Stimulated activated CD8-positive, alpha-beta memory T cell treated with anti-CD3 and anti-CD28 coated beads, Interleukin-12 subunit alpha, Interleukin-12 subunit beta, amount 100 ng/mL, for 1 hour (primary cell): ENCODE measurements at places on chromosomes 1 and 21.

GRCh38 chr21:42579456-42580075, 65.9 kb downstream of the SLC37A1 start:
- DNase-seq: no peak

DNA sequence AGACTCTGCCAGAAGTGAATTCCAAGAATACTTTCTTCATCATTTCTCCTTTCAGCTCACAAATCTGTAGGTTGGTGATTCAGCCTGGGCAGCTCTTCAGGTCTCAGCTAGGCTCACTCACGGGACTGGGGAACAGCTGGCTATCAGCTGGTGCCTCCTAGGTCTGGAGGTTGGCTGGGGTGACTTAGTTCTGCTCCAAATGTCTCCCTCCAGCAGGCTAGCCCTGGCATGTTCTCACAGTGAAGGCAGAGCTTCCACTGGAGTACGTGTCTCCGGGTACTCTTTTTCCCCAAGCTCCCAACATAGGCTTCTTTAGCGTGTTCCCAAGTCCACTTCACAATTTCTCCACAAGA, 12.5 kb upstream of the VAMP4 start:
- no peak for DNase-seq

DNA sequence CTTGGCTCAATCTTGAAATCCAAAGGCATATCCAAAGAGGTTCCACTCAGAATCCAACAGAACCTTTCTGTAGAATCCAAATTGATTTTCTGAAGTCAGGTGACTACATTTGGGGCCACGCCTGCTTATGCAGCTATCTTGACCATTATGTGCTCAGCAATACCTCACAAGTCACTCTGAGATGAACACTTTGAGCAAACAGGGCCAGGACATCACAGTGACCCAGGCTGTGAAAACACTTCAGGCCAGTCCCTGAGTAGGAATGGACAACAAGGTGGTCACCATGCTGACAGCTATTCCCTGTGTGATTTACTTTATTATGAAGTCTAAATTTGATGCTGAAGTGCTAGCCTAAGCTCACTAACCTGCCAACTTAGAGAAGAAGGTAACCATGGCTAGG, at the start of gene AKNAD1:
Gene AKNAD1, minus strand, starts transcription at position 101 of the 400 bp plus-strand sequence. CDS start 4,430 bp downstream, outside the sequence.
- DNase-seq: no peak

DNA sequence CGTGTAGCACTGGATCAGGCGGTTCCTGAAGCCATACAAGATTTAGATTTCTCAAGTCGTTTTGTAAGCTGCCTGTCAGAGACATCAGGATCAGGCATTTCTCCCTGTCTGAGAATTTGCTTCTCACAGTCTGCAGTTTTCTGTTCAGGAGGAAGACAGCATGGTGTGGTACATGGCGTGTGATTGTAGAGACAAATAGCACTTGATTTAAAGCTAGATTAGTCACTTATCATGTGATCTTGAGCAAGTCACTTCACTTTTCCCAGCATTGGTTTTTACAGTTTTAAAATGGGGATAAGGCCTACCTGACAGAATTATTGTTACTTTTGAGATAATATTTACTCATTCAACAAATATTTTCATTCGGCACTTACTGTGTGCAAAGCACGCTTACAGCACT, 63.3 kb downstream of the AK4 start:
- no peak for DNase-seq

- no peak for DNase-seq
These were observed 111.1 kb upstream of the COL6A1 start for GRCh38 chr21:45870421-45870820.

DNA sequence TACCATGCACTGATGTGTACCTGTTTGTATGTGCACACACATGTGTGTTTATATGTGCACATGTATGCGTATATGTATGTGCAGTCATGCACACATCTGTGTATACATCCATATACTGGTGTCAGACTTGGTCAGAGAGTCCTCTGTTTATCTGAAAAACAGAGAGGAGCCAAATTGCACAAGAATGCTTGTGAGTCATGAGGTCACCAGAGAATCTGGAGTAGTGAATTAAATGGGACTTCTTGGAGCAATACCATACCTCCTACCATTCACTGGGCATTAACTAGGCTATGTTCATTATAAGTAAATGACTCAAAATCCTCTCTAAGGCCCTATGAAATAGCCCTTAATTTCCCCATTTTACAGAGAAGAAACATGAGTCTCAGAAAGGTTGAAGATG, 272.1 kb upstream of the C1orf87 start:
- no peak for DNase-seq

- DNase-seq: peak; percentile 62
These were observed 7.0 kb downstream of the EFNA3 start for GRCh38 chr1:155085504-155086127.

- DNase-seq: no peak
These were observed 22.3 kb upstream of the KLHDC7A start for GRCh38 chr1:18458133-18459092.

DNA sequence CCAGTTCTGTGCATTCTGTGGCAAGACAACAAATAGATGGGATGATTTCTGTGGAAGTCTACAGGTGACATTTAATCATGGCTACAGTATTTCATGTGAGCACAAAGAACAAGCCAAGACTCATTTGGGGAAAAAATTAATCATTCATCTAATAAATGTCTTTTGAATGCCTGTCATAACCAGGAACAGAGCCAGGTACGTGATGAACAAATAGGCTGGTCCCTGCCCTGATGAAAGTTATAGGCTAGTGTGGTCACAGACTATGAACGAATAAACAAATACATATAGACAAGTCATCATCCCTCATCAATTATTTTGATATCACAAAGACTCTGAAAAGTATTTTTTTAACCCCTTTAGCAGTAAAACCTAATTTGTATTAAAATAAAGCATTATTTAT, 226.4 kb upstream of the RRP15 start:
- DNase-seq: no peak

DNA sequence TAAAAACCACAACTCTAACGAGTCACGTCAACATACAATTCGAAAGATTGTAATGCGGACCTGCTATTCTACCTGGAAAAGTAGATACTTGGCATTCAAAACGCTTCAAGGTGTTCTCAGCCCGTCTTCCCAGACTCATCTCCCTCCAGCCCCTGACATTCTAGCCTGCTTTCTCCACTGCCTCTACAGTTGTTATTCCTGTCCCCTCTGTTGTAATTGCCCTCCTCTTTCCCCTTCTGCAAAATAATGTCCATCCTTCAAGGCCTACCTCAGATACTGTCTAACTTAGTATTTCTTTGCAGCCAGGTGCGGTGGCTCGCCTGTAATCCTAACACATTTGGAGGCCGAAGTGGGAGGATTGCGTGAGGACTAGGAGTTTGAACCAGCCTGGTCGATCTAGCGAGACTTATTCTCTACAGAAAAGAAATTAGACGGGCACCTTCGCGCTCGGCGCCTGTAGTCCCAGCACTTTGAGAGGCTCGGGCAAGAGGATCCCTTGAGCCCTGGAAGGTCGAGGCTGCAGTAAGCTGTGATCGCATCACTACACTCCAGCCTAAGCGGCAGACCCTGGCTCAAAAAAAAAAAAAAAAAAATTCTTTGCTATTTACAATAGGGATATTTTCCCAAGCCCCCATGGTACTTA, 756 bp upstream of the RBM34 start:
- no peak for DNase-seq

- DNase-seq: no peak
These were observed 29.7 kb downstream of the ARHGAP29 start for GRCh38 chr1:94207695-94208094.

- DNase-seq: no peak
These were observed 2.7 kb upstream of the ZNF692 start for GRCh38 chr1:248861616-248862015.

- DNase-seq: no peak
These were observed 47.6 kb downstream of the ACP6 start for GRCh38 chr1:147622731-147623130.

DNA sequence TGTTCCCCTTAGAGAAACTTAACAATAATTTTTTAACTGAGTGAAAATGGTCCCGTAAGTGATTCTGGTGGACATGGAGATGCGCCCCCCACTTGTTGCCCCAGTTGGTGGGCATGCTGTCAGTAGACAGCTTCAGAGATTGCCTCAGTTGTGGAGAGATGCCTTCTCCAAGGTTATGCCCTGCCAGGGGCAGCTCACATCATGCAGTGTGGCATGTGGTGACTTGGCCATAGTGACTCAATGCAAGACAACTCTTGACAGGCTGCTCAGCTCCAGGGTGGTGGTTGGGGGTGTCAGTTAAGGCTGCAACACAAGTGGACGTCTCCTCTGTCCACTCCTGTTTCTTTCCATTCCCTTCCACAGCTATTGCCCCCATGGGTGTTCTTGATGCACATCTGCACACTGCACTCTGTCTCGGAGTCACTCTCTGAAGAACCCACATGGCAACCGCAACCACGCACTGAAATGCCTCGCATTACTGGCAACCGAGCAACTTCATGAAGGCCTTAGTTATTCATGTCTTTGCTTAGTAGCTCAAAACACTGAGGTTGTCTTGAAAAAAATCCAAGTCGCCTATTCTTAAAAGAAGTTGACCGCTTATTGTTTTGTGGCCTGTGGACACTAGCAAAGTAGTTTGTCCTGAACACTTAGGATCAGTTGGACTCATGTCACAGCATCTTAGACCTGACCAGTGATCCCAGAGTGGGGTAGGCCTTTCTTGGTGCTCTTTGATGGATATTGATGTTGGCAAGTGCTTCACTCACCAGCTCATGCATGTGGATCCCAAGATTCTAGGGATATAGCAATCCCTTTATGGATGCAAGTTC, 54.8 kb upstream of the USP1 start:
- DNase-seq: no peak

GRCh38 chr1:91572044-91572443, 71.4 kb downstream of the CDC7 start:
- DNase-seq: no peak

DNA sequence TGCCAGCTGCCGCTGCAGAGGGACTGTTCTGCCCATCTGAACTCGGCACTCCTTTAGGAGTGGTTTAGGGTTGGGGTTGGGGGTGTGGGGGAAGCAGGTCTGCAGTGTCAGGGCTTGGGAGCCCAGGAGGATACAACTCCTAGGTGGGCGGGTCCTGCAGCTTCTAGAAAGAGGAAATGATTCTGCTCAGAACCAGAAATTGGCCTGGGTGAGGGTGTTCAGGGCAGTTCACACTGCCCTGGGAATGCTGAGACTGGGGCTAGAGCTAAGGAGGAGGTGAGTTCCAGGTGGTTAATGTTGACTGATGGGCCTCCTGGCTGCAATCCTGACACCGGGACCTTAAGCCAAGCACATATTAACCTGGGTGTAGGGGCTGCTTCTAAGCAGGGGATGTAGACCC, 4.8 kb upstream of the SLC26A9 start:
- no peak for DNase-seq

GRCh38 chr1:93776728-93777127, 95.1 kb upstream of the BCAR3 start:
- DNase-seq: no peak
